ENCODE measurements at places on chromosomes 6 and 20.

- no peak for DNase-seq
Observed at GRCh38 chr20:37284691-37285161, 4.7 kb upstream of the MANBAL start.

- DNase-seq, result no peak
Observed at GRCh38 chr20:59647271-59647670, 42.9 kb downstream of the PHACTR3 start.

- DNase-seq, result no peak
Observed at GRCh38 chr20:32329817-32330554, 28.1 kb upstream of the ASXL1 start.

DNA sequence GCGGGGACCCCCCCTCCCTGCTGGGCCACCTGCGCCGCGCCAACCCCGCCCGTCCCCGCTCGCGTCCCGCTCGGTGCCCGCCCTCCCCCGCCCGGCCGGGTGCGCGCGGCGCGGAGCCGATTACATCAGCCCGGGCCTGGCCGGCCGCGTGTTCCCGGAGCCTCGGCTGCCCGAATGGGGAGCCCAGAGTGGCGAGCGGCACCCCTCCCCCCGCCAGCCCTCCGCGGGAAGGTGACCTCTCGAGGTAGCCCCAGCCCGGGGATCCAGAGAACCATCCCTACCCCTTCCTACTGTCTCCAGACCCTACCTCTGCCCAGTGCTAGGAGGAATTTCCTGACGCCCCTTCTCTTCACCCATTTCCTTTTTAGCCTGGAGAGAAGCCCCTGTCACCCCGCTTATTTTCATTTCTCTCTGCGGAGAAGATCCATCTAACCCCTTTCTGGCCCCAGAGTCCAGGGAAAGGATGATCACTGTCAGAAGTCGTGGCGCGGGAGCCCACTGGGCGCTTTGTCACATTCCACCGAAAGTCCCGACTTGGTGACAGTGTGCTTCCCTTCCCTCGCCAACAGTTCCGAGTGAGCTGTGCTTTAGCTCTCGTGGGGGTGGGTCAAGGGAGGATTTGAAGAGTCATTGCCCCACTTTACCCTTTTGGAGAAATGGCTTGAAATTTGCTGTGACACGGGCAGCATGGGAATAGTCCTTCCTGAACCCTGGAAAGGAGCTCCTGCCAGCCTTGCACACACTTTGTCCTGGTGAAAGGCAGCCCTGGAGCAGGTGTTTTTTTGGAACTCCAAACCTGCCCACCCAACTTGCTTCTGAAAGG is 2.1 kb downstream of the VEGFA start:
- no peak for DNase-seq

GRCh38 chr20:45372241-45372640 is 5.9 kb downstream of the TP53TG5 start:
- DNase-seq, result no peak

- peak; percentile 37 for DNase-seq
Observed at GRCh38 chr6:46044881-46045617, 29.4 kb upstream of the CLIC5 start.

DNA sequence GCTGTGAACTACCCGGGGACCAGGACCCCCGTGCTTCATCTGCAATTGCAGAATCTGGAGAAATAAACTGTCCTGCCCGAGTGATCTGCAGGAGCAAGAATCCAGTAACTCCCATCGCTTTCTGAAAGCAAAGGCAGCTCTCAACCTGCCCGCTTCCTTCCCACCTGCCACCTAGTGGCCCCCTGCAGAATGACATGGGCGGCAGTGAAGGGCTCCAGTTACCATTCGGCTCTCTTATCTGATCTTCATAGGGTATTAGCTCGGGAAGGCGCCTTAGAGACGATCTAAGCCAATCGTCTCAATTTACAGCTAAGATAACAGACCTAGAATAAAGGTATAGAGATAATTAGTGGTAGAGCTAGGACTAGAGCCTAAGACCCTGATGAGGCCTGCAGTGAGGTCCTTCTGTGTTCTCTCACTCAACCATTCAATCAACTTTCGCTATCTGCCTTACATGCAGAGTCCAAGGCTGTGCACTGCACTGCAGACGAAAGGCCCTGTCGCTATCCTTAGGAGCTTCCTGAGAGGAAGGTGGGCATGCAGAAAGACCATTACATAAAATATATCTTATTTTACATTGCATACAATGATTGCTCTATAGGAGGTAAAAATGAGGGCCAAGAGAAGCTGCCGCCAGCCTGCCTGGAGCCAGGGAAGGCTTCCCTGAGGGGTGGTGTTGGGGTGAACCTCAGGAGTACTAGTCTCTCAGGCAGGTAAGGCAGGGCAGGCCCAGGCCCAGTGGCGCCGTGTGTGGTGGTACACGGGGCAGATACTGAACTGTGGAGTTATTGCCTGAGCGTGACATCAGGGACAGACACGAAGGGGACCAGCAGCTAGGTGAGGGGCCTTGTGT is 7.1 kb upstream of the PSMG4 start:
- no peak for DNase-seq

DNA sequence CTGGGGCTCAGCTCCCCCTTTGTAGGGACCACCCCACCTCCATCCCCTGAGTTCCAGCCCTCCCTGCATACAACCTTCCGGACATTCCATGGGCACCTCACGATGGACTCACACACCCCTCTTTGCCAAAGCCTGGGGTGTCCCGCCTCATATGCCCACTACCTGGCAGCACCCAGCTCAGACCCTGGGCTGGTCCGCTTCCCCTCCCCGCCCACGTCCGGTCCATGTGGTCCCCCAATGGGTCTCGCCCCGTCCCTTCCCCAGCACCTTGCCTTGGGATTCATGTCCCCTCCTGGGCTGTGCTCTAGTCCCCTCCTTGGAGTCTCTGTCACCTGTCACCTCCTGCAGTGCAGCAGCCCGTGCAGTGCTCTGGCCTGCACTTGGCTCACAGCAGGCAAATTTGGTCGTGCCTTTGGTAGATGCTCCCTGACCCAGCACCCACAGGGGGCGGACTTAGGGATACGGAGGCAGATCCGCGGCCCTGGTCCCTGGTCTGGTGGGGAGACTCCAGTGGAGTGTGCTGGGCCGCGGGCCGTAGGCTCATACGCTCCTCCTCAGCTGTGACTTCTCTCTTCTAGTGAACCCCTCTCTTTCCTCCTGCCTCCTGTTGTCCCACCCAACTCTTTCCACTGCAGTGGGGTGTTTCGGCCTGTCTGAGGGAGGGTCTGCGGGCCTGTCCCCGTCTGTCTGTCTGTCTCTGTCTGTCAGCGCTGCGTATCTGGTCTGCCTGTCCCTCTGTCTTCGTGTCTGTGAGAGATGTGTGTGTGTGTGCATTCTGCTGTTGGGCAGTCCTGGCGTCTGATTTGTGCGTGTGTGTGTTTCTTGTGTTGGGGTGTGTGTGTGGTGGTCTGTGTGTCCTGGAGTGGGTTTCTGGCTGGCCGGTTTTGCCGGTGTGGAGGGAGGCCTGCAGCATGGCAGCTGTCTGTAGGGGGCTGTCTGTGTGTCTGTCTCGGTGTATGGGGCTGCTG is 69.5 kb downstream of the SRC start:
- no peak for DNase-seq

DNA sequence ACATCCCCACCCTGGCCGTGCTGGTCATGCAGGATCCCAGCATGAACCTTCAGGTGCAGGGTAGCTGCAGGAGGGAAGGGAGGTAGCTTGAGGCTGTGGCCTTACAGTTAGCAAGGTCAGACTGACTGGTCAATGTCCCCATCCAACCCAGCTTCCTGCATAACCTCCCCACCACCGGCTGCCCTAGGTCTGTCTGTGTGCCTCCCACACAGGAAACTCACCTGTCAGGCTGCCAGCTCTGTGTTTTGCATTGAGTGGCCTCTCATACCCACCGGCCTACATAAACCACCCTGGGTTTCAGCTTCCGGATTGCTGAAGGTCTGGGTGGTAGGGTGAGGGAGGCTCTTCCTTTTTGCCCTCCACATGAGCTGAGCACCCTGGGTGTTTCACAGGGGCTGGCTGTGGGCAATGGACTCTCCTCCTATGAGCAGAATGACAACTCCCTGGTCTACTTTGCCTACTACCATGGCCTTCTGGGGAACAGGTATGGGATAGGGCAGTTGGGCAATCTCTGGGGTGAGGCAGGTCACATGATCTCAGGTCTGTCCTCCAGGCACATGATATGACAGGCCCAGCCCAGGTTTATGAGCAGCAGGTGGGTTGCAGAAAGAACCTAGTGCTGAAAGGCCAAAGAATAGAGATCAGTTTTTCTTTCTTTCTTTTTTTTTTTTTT is 1.8 kb downstream of the CTSA start:
- no peak for DNase-seq

DNA sequence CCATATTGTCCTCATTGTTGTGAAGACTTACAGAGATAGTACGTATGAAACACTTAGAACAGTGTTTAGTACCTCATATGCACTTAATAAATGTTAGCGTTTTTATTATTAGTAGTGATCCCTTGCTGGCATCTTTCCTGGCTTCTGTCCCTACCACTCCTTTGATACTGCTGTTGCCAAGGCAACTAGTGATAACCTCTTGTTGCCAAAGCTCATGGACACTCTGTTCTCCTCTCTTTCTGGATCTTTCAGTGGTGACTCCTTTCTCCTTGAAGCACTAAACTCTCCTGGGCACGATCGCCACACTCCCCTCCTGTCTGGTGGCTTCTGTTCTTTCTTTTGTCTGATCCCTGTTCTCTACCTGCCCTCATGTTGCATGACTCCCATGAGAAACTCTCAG is 83.5 kb downstream of the FOXO3 start:
- DNase-seq, result no peak

- DNase-seq, result no peak
Observed at GRCh38 chr20:61976644-61977418, 88.8 kb downstream of the TAF4 start.

DNA sequence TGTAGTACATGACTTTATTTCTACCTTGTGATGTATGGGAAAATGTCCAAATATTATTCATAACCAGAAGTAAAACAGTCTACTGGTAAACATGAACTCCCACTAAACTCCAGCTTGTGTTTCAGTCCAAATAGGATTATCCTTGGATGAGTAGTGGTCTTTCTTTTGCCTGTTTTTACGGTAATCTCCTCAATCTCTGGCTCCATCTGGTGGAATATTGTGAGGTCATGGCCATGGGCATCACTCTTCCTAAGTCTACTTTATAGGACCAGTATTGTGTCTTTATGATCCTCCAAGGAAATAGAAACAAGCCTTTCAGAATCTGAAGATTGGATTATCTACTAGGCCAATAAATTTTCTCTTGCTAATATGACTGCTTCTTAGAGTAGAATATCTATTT is 505.0 kb downstream of the BMP2 start:
- no peak for DNase-seq

- DNase-seq, result no peak
Observed at GRCh38 chr6:43922426-43923375, 152.7 kb downstream of the VEGFA start.

DNA sequence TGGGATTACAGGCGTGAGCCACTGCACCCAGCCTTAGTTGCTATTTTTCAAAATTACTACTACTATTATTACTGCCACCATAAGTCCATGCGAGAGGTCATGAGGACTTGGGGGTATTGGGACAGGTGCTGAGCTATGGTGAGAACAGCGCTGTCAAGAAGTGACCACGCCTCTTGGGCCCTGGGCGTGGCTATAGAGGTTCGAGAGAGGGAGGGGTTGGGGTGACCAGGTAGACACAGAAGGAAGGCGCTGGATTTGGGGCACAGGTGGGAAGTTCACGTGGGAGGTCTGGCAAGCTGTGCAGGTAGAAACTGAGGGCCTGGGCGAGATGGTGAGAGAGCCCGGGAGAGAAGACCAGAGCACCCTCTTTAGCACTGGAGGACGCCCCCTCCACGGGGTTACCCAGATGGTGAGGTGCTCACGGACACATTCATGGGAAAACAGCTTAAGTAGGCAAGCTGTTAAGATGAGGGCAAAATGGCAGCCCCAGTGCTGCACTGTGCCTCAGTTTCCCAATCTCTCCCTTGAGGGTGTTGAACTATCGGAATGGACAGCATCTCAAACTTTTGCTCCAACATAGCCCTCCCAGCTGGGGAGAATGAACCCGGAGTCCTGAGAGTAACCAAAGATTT is 61.0 kb downstream of the RAB44 start:
- no peak for DNase-seq

GRCh38 chr6:154791556-154792317 is 58.5 kb downstream of the SCAF8 start:
- no peak for DNase-seq

DNA sequence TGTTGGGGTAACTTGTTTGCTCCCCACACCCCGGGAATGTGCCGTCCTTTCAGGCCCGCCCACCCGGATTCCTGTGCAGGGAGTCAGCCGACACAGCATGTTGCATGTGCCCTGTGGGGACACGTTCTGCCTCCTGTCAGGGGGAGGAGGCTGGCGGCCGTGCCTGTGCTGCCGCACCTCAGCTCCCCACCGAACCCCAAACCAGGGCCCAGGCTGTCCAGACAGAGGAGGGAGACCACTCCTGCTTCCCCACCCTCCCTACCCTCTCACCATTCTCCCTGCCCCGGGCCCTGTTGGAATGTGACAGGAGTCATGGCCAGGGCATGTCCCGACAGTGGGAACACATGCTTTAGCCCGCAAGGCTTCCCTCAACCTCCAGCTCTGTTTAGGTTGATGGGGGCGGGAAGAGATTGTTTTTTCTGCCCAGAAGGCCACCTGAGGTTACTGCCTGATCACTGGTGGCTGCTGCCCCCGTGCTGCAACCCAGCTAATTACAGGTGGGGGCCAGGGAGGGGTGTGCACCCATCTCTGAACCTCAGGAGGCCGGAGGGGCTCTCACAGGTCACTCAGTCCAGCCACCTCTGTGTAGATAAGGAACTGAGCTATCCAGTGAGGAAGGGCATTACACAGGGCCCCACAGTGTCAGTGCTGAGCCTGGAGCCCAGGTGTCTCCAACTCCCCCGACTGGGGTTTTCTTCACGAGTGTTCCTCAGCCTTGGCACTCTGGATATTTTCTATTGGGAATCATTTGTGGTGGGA is 13.6 kb downstream of the LRRC73 start:
- DNase-seq, result no peak

GRCh38 chr20:25418776-25419175 is 11.3 kb downstream of the GINS1 start:
- no peak for DNase-seq

DNA sequence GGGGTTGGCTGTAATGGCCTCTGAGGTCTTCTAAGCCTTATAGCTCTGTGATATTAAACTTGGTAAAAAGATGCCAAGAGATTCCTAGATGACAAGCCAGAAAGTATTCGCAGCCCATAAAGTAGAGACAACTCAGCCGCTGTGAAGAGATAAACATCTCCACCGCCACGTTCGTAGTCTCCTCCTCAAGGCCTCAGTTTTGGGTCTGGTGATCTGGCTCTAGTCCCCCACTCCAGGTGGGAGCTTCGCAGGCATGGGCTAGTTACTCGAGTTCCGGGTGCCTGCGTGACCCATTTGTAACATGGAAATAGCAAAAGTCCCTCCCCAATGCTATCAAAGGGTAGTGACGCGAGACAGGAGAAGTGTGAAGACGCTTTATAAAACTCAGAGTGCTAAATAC is 28.3 kb upstream of the AFDN start:
- no peak for DNase-seq

DNA sequence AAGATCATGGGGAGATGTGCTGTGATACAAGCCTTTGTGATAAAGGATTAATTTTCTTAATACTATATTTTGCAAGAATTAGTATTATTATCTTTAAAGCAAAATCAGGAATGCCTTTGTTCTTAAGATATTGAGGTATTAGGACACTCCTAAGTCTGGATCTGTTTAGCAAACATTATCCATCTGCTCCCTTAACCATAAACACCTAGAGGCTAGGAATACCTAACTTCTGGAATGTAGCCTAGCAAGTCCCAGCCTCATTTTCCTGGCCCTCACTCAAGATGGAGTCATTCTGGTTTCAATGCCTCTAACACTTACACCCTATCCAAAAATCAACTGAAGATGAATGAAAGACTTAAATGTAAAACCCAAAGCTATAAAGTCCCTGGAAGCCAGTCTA is 106.3 kb upstream of the GJE1 start:
- no peak for DNase-seq

All from GM04503 (cell line).